ENCODE measurements at places on chromosomes 16 and 17.

DNA sequence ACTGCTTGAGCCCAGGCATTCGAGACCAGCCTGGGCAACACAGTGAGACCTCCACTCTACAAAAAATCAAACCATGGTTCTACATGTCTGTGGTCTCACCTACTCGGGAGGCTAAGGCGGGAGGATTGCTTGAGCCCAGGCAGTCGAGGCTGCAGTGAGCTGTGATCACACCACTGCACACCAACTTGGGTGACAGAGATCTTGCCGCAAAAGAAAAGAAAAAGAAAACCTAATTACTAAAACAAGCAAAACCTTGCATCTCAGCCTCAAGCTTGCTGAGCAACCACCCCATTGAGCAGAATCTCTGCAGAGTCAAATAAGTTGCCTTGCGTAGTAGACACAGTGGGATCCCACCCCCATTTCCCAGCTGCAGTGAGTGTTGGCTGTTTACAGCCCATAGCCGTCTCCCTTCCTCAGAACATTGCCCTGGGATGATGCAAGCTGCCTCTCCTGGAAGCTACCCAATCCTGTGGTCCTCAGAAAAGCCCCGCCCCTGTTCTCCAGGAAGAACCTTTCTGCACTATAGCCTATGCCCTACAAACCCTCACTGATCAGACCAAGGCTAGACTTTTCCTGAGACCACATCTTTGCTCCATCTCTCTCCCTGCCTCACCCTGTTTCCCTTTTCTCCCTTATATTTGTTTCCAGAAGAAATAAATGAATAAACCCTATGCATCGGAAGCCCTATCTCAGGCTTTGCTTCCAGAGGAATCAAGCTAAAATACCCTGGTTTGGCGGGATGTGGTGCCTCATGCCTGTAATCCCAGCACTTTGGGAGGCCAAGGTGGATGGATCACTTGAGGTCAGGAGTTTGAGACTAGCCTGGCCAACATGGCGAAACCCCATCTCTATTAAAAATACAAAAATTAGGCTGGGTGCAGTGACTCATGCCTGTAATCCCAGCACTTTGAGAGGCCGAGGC is 16.7 kb upstream of the ERN2 start:
- DNase-seq = no peak

GRCh38 chr16:27446721-27447120 is 44.7 kb downstream of the IL21R start:
- DNase-seq = no peak

DNA sequence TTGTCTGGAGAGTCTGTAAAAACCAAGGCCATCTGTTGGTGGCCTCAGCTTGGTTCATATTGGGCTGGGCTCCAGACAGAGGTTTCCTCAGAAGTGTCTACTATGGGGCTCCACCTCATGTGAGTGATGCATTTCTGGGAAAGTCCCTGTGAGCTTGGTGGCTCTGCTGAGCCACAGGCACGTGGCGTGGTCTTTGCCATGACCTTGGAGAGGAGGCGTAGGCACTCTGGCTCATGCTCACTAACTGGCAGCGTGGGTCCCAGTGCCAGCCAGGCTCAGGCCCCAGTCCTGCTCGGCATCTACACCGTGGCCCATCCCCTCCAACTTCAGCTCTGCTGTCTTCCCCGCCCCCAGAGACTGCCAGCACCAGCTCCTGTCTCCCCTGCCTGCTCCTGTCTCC is 10.7 kb upstream of the SMTNL2 start:
- peak; percentile 66 for DNase-seq

DNA sequence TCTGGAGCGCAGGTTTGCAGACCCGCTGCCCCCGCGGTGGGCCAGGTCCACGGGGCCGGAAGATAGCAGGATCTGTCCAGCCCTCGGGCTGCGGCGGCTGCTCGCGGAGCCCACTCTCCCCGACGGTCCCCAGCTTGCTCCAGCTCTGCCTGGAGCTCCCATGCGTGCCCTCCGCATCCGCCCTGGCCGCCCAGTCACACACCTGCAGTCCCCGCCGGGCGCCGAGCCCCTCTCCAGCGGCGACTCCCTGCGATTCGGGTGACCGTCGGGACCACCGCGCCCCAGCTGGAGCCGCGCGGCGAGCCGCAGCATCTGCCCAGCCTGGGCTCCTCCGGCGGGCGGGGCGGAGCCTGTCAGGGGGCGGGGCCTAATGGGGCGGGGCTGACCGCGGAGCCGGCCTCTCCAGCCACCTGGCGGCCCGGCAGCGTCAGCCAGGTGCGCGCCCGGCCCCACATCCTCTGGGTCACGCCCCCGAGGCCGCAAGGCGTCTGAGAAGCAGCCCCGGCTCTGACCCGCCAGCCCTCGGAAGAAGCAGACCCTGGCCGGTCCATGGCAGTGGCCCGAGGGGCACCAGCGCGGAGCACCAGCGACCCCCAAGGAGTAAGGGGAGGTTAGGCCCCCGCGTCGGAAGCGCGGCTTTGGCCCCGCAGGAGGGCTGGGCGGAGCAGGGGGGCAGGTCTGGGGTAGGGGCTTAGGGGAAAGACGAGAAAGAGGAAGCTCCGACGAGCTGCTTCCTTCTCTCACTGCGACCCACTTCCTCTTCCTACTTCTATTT is at the start of gene PIK3R5:
TSS of gene PIK3R5 (minus strand) at position 314 of the 775 bp plus-strand sequence. CDS start 54,213 bp downstream, outside the sequence.
- peak; percentile 93 for DNase-seq

DNA sequence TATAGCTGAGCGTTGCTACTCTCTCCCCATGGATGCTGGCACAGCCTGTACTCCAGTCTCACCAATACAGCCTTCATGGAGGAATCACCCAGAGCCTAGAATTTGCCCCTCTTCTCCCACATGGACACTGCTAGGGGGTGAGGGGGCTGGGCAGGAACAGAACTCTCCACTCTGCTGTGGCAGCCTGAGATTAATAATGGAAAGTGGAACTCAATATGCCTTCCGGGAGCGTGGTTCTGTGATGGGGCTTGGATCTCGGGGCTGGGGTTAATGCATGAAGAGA is 1.2 kb downstream of the SLC9A5 start:
- no peak for DNase-seq

DNA sequence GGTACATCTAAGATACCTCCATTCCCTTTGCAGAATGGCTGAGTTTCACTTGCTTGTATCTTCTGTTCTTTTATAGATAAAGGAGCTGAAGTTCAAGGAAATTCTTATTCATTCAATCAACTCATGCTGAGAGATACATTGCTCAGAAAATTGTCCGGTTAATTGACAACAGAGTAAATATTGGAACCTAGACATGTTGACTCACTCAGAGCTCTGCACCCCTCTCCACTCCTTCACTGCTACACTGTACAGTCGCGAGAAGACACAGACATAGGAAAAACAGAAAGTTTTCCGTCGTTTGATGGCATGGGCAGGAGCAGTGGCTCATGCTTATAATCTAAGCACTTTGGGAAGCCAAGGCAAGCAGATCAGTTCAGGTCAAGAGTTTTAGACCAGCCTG is 690.5 kb upstream of the SOX9 start:
- no peak for DNase-seq

DNA sequence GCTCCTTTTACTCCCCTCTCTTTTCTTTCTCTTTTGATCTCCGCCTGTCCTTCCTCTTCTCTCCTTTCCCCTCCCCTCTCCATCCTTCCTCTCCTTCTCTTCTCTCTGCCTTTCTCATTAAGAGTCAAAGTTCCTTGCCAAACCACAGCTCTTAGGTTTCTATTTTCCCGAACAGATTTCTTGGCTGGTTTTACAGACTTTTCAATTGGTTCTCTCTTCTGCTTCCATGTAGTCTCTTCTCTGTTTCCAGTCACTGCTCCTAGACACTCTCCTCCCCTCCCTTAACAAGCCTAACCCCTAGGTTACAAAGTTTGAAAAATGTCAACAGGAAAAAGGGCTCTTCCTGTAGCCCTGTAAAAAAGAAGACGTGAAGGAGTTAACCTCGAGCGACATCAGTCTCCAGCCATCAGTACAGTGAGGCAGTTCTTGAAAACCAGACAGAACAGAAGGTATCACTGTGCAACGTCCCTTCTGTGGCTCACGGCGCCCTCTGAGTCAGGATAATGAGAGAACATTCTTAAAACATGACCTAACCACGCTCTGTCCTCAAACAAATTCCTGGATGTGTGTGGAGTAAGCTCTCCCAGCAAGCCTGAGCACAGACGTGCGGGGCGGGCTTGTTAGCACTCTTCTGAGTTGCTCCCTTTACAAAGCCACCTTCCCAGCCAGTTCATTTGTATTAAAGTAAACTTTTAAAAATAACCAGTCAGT is 11.6 kb upstream of the MARCHF10 start:
- no peak for DNase-seq

DNA sequence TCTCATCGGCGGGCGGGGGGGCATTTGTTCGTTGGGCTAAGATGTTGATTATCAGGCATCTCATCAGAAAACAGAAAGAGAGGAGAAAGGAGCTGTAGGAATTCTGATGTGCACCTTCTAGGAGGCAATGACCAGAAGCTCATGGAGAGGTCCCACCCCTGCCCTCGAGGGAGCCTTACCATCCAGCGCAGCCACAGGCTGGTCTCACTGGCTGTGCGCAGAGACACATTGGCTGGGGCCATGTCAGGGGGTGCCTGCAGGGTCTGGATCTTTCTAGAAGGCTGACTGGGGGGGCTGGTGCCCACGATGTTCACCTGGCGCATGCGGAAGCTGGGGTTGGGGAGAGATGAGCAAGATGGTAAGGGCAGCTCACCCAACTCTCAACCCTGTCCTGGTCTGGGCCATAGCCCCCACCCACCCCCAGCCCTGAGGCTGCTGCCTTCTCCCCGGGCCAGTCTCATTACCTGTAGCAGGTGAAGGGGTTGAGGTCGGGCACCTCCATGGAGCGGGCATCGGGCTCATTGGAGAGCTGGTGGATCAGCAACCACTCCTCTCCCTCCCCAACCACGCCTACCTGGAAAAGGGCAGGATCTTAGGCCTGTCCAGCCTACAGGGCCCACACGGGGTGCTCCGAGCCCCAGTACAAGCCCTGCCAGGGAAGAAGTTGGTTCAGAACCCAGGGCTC is 86.2 kb upstream of the CDC42EP4 start:
- no peak for DNase-seq
